Large intestine (tissue), 12 donors: ENCODE measurements at places on chromosomes 16 and 17.

GRCh38 chr16:35146723-35147458 is 1687.5 kb downstream of the TP53TG3F start:
- no peak for DNase-seq

DNA sequence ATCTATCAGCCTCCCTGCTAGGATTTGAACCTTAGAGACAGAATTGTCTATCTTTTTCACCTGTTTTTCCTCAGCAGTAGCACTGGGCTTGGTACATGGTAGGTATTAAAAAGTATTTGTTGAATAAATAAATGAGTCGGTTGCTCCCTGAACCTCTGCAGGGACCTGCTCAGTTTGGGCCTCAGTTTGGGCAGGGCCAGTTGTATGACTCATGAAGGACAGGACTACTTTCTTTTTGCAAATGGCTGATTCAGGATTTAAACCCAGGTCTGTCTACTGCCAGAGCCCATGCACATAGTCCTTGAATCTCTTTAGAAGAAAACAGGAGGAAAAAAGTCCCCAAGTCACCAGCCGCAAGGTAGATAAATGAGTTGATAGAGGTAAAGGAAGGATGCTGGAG is 3.1 kb downstream of the MMP2 start:
- no peak for DNase-seq

- DNase-seq, result peak; percentile 68
Observed at GRCh38 chr16:17471719-17472461, 1.1 kb upstream of the XYLT1 start.

GRCh38 chr17:1629504-1630310 is 1.1 kb upstream of the SLC43A2 start:
- DNase-seq, result no peak
